ENCODE measurements at places on chromosomes 6 and 20.

DNA sequence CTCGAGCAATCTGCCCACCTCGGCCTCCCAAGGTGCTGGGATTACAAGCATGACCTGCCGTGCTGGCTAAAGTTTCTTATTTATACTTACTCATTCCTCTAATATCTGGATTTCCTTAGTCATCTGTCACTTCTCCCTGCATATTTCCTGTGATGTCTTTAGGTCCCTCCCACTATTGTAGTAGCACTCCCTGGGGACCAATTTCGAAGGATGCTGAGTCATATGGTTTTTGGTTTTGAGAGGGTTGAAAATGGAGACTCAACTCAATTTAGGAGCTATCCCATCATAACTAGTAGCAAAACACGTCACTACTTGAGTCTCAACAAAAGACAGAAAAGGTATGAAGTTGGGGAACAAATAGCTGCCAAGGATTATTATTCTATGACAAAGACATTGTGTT is 20.2 kb downstream of the MCUR1 start:
- DNase-seq = no peak

DNA sequence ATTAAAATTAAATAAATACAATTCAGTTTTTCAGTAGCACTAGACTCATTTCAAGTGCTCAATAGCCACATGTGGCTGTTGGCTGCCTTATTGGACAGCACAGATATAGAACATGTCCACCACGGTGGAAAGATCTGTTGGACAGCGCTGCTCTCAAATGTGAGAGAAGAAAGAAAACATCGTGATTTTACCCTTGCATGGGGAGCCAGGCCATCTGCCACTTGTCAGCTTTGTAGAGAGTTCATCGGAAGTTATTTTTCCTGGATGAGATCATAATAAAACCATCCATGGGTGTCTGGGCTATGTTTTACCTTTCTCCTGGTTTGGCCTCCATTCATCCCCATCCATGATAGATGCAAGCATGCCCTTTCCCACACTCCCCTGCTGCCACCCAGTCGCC is 5.8 kb upstream of the KIF3B start:
- no peak for DNase-seq

- DNase-seq = no peak
These were observed 105.5 kb downstream of the NRSN1 start for GRCh38 chr6:24231438-24231977.

DNA sequence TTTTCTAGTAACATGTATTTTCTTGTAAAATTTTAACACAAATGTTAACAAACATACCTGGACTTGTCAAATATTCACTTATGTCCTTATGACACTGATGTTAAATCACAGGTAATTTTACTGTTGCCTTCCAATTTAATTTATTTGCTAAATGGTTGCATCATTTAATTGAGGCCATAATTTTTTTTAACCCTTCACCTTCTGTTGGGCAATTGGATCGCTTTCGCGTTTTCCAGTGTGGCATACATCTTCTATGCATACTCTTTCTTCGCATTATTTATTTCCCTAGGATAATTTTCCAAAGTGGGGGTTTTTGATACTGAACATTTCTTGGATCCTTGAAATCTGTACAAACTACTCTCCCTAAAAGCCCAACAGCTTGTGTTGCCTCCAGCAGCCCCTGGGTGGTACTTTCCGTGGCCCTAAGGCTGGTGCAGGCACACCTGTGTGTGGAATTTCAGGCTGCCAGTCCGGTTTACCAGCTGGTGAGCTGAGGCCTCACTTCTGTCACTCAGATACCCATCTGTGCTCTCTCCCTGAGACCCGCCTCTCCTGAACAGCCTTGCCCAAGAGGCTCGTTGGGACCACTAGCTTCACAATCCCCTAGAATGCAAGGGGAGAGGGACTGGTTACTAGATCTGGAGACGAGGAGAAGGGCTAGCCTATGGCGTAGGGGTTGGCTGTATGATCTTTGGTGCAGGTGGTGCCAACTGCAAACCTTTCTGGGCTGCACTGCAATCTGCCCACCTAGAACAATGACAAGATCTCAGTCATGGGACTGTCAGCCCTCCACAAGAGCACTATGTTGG is 11.2 kb upstream of the C20orf144 start:
- DNase-seq = no peak

DNA sequence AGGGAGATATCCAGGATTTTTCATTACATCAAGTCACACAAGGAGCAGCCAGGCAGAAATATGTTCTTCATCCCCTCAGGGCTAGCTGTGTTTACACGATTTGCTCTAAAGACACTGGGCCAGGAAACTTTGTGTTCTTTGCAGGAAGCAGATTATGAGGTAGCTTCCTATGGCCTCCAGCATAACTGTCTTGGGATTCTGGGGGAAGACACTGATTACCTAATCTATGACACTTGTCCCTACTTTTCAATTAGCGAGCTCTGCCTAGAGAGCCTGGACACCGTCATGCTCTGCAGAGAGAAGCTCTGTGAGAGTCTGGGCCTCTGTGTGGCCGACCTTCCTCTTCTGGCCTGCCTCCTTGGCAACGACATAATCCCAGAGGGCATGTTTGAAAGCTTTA is 11.2 kb downstream of the FAM120B start:
- no peak for DNase-seq

DNA sequence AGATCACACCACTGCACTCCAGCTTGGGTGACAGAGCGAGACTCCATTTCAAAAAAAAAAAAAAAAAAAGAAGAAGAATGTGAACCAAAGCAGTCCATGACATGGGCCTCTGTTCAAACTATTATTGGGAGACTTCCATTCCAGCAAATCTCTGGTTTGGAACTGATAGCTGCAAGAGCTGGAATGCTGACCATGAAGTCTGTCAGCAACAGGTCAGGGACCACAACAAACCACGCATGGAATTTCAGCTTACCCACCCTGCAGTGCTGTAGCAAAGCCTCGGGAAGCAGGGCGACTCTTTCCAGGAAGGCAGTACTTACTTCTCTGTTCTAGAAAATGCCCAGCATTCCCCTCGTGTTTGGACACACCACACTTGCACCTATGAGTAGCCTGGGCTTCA is 34.1 kb upstream of the TBC1D7 start:
- DNase-seq = no peak

DNA sequence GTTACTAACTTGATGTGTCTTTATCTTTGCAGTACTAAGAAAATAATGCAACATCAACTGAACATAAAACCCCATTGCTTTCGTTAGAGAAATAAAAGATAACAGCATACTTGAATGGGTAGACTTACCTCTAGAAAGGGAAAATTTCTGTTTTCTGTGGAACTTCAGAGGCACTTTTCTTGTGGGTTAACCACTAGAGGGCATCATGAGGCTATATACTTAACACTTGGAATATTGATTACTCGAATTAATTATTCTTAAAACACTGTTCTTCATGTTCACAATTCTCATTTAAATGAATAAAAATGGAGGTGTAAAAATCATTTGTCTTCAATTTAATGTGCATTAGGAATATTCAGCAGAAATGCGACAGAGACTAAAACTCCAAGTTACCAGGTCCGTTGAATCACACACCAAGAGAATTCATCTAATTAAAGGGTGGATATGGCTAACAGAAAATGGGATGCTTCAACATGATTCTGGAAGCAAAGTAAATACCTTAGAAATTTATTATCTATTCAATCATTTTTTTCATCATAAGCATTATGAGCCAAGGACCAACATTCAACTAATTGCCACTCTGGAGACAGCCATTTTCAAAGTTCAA is 330.8 kb upstream of the PREP start:
- DNase-seq = no peak

DNA sequence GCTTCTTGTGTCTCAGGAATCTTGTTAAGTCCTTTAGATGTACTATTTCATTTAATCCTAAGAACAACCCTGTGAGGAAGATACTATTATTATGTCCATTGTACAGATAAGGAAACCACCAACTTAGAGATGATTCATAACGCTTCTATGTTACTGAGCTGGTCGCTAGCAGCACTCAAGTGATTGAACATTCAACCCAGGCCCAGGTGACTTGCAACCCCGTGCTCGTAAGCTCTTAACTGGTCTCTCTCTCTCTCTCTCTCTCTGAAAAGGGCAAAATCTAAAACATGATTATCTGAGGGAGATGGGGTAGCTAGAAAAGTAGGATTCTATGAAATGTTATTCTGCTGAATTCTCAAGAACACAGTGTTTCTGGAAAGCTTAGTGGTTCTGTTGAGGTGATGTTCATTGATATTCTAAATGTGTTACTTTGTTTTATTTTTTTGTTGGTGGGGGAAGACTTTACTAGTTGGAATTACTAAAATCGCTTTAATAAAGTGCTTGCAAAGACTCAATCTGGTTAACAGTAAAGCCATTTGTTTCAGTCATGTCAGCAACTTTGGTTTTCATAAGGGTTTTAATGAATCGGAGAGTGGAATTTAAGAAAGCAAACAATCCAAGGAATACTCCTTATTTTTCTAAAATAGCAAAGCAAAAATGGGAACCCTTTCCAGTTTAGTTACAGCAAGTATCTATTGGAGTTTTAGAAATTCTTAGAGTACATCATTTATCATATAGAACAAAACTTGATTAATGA is 265.0 kb upstream of the TAB2 start:
- no peak for DNase-seq

DNA sequence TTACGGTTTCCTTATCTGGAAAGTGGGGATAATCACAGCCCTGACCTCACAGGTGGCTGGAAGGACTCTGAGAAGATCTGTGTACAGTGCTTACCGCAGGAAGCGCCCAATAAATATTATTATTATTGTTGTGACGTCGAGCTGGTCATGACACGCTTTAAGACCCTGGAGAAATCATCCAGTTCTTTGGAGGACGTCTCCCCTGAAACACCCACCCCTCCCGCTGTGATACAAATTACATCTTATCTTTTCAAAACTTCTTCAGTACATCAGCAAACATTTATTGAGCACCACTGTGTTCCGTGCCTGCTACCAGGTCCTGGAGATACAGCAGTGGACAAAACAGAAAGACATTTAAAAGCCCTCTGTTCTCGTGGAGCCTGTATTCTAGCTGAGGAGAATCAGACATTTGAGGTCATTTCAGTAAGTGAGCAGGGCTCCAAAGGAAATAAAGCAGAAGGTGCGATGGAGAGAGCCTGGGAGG is 118.7 kb downstream of the CEBPB start:
- DNase-seq = no peak

DNA sequence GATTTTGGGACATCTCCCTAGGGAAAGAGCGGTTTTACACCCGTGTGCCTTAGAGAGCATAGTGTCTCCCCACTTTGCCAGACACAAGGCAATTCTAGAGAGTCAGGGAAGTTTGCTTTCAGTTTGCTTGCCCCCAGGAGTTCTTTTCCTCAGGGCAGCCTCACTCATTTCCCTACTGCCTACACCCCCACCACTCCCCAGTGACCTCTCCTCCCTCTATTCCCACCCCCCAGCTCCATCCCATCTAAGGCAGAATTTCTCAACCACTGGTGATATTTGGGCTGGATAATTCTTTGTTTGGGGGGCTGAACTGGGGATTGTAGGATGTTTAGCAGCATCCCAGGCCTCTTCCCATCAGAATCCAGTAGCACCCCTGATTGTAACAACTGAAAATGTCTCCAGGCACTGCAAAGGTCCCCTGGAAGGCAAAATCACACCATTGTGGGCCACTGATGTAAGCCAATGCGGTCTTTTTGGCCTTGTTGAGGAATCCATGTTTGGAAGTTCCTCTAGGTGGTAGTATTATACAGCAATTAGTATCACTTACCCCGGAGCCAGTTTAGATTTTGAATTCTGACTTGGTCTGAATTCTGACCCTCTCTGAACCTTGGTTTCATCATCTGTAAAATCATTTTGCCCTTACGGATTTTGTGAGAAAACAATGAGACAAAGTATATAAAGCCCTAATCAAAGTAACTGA is 1.3 kb downstream of the EPPIN start:
- no peak for DNase-seq

- DNase-seq = no peak
These were observed 83.5 kb downstream of the NDUFAF5 start for GRCh38 chr20:13868331-13868730.

DNA sequence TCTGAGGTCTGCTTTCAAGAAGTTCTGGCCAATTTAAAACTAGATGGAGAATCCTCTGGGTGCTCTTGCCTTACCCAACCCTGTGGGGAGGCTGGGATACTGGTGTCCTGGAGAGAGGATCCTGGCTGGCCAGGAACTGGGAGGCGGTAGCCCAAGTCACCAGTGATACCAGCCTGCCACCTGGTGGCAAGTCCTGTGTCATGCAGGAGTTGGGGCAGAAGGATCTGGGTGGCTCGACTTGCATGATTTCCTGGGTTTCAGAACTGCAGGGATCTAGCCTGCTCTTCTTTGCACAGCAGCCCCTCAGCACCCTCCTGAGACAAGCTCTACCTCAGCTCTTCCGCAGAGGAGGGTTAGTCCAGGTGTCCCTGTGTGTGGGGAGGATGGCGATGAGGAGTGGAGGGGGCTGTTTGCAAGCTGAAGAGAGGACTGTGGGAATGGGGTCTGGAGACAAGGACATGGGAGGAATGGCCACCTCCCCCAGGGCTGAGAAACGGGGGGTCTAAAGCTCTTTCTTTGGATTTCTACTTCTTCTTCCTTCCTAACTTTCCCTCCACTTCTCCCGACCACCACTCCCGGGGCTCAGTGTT is 4.2 kb downstream of the KCNK17 start:
- DNase-seq = no peak

DNA sequence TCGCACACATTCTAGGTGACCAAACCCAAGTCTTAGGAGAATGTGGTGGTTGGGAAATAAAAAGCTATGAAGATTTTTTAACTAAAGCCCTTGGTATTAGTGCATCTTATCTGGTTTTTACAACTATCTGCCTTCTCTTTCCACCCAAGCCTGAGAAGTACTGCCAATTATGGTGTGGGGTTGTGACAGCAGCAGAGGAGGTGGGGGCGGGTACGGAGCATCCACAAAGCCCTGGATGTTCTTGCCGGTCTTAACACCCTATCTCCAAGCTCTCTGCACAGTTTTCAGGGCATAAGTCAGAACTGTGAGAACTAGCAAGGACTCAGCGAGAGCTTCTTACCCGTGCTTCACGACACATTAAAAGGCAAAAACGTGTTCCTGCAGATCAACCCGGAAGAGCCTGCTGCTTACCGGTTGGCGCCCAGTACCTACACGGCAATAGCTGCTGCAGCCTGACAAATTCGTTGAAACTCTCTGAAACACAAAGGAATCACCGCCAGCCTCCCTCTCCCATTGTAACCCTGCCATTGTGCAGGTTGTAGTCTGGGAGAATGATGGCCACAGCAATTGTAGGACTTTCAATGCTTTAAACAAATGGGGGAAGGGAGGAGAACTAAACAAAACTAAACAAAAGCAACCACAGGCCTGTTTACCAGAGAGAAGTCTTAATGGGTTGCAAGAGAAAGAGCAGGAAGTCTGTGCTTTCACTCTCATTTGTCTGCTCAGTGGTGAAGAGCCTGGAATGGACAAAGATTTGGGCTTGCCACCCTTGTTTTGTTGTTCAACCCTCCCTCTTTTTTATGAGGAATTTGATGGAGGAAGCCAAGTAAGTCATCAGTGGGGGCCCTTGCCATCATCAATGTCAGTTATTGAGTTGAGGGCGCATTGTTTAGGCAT is 461.0 kb upstream of the JARID2 start:
- no peak for DNase-seq

GRCh38 chr20:24966317-24967012 is 17.4 kb downstream of the CST7 start:
- DNase-seq = no peak
